Left colon (tissue), 2 donors: ENCODE measurements at places on chromosomes 4 and X.

DNA sequence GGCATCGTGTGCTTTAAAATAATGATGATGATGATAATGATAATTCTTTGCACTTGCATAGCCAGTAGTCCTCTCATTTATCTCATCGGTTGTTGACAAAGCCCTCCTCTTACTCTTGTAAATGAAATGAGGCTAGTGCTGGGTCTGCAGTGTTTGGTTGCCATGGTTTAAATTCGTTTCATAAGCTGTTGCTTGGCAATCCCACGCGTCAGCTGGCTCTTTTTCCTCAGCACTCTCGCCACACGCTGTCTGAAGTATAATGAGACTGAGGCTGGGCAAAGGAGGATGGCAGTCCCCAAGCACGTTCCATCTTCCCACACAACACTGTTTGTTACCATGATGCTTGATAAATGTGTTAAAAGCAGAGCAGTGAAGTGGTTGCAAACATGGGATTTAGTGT is 15.5 kb downstream of the PAGE4 start:
- no peak for DNase-seq

GRCh38 chr4:7876201-7876875 is 63.3 kb downstream of the AFAP1 start:
- no peak for DNase-seq

GRCh38 chrX:7050271-7050670 is 97.2 kb upstream of the STS start:
- no peak for DNase-seq

GRCh38 chr4:98568941-98569663 is 89.3 kb downstream of the TSPAN5 start:
- DNase-seq: no peak

GRCh38 chrX:103488794-103489193 is 30.5 kb downstream of the RAB40A start:
- no peak for DNase-seq

DNA sequence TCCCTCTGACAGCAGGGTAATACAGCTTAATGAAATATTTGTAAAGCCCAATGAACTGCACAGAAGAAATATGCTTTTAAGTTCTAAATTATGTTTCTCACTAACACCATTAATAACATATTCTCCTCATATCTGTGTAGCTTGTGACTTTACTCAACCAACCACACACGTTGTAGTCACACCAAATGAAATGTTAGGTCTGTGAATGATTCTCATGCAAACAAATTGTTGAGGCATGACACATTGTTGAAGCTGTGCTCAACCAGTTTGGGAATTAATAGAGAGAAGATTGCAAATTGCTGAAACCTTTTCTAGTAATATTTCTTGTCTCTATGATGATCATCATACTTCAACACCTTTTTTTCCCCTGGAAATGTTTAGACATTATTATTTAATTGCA is 645.9 kb downstream of the PCDH7 start:
- no peak for DNase-seq

DNA sequence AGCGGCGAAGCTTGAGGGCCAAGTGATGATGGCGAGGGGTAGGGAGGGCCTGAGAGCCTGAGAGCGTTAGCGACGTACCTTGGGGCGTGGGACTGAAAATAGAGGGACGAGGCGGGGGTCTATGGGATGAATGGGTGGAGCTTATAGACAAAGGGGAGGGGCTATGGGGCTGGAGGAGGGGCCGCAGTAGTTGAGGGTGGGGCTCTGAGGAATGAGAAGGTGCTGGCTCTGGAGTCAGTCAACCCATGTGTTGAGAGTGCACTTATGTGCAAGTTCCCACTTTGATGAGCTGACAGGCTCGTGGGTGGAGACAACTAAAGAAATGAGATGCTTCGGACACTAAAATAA is 488 bp downstream of the TBC1D25 start:
- peak; percentile 53 for DNase-seq

- DNase-seq: no peak
Measured at GRCh38 chr4:78940752-78941151, 1.5 kb upstream of the PAQR3 start.

- DNase-seq: no peak
Measured at GRCh38 chr4:151783867-151784266, 23.1 kb upstream of the GATB start.

DNA sequence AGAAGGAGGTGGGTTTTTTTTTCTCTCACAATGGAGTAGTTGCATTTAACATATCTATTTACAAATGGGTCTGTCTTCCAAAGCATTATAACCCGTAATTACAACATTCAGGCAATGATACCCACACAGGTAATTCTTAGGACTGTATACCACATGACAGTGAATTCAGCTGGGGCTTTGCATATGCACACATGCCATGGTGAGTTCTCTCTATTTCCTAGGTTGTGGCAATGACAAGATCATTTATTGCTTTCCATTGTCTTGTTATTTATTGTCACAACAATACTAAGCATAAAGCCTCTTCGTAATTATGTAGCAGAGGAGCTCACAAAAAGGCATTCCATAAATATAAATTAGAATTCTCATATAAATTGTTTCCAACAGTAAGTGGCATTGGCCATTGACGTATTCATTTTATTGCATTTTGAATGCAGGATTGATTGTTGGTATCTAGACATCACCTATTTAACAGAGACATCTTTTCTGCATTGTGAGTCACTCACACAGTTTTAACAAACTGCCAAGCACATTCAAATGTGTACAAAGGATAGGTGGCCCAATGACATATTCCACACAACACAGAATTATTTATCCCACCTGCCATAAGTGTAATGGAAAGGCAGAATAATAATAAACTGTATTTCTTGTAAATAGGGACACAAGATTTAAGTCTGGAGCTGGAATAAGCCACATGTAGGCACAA is 390.7 kb upstream of the GALNT7 start:
- no peak for DNase-seq

GRCh38 chr4:14132301-14132700 is 504.8 kb upstream of the BOD1L1 start:
- no peak for DNase-seq

GRCh38 chrX:129452523-129452922 is 70.8 kb downstream of the SMARCA1 start:
- DNase-seq: no peak

GRCh38 chr4:113888006-113888405 is 91.4 kb downstream of the ARSJ start:
- no peak for DNase-seq

GRCh38 chr4:42167709-42168108 is 15.3 kb upstream of the BEND4 start:
- no peak for DNase-seq

DNA sequence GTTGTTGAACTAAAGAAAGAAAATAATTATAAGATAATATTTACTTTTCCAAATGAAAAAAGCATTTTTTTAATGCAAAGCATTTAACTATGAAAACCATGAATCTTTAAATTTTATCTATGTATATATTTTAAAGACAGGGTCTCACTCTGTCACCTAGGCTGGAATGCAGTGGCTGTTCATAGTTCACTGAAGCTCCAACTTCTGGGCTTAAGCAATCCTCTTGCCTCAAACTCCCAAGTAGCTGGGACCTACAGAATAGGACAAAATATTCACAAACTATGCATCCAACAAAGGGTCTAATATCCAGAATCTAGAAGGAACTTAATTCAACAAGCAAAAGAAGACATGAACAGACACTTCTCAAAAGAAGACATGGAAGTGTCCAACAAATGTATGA is 55.9 kb upstream of the ALB start:
- DNase-seq: no peak

DNA sequence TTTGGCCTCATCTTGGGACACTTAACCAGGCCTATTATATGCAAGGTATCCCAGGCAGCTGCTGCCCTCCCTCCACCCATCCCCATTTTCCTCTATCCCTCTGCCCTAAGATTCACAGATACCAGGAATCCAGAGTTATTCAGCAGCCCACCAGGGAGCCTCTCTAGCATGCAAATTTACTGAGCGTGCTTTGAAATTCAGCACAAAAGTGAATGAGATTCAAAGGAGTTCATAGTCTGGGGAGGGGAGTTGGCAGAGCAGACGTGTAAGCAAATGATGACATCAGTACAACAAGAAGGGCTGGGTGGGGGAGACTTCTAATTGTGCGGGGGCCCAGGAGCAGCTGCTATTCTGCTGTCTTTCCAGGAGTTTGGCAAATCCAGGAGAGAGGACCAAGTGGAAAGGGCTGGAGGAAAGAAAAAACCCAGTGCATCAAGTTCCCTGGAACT is 1.7 kb upstream of the MTM1 start:
- no peak for DNase-seq

DNA sequence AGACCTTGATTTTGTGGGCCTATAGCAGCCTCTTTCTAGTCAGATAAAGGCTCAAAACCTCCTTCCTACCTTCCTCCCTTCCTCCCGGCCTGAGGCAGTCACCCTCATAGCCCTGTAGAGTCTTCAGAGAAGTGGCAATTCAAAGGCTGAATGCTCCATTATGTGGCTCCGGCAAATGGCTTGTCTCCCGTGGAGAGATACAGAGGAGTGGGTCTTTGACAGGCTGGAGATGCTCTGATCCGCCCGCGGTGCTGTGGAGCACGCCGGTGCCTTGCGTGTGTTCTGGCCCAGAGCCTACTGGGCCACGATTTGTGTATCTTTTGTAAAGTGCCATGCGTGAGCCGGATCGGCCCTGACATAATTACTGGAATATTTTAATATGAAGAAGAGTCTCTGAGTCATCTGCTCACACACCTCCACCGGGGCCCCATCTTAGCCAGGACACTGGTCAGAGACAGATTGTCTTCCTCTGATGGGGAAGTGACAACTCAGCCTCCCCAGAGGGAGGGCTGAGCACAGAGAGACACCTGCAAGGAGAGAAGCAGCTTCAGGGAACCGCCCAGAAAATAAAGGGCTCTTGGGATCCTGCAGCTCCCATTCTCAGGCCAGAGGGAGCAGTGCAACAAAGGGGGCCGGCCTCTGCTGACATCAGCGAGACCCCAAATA is 88.7 kb downstream of the DCTD start:
- no peak for DNase-seq

DNA sequence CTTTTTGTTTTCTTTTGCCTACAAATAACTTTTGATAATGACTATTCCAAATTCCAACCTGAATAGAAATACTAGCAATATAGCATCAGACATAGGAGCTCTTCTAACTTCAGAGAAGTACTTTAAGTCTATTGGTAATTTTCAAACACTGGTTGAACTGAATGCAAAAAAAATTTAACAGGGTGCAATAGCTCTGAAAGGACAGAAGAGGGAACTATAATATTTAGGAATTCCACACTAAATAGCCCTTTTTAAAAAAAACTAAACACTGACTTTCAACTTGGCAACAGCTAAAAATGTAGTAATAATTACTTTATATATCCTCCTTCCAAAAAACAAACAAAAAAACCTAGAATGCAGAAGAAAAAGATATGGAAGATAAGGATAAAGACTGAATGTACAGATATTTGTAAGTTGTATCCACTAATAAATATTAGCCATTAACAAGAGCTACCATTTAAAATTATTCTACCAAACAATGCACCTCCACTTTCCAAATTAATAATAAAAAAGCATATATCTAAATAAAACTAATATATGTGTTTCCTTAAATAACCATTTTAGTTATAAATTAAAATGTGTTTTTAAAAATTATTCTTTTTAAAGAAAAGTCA is 81.4 kb downstream of the FBXW7 start:
- DNase-seq: no peak

DNA sequence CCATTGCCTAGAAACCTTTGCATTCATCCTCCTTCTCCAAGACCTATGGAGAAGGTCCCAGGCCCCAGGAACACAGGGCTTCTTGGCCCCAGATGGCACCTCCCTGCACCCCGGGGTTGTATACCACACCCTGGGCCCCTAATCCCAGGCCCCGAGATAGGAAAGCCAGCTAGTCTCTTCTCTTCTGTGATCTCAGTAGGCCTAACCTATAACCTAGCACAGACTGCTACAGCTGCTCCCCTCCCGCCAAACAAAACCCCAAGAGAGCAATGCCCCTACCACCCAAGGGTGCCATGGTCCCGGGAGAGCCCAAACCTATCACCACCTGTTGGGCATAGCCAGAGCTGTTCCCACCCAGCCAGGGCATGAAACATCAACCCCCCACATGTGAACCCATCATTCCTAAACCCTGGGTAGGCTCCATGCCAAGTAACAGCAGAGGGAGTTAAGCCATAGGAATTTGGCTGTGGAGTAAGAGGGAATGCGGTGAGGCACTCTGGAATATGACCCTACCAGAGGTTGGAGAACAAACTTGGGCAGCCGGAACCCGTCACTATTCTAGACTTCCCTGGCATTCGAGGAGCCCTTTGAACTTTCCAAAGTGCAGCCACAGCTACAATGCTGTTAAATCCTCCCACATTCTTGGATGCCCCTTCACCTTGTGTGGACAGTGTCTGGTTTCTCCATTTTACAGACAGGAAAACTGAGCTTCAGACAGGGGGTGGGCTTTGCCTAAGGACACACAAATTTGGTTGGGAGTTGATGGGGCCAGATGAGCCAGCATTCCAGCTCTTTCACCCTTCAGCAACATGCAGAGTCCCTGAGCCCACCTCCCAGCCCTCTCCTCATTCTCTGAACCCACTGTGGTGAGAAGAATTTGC is 10.9 kb upstream of the SASH3 start:
- no peak for DNase-seq

- no peak for DNase-seq
Measured at GRCh38 chr4:44165938-44166337, 282.7 kb downstream of the KCTD8 start.

GRCh38 chr4:163556177-163556576 is 61.7 kb downstream of the TMA16 start:
- DNase-seq: no peak

- no peak for DNase-seq
Measured at GRCh38 chr4:75457365-75457764, 56.8 kb downstream of the RCHY1 start.

- no peak for DNase-seq
Measured at GRCh38 chr4:142369141-142369540, 477.0 kb downstream of the INPP4B start.

- no peak for DNase-seq
Measured at GRCh38 chrX:19195243-19195610, 73.0 kb upstream of the ADGRG2 start.

GRCh38 chrX:73877687-73878086 is 314.7 kb downstream of the CHIC1 start:
- DNase-seq: no peak

DNA sequence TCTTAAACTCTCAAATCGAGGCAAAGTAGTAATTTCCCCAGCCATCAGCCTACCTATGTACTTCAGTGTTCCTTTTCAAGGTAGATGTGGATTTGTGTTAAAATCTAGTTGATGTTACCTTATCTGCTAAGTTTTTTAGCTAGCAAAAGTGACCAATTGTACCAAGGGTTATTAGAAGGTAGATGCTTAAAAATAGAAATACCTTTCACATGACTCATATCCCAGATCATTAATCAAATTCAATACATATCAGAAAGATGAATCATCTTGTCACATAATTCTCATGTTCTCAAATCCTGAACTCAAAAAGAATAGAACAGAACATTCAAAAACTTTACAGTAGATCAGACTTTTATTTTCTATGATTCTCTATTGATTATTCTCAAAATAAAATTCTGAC is 3.5 kb downstream of the ENAM start:
- DNase-seq: no peak

GRCh38 chrX:123108513-123109427 is 75.3 kb upstream of the GRIA3 start:
- DNase-seq: no peak
